ENCODE measurements at places on chromosomes 6 and 20. TPM values are rescaled to one million over a fixed set of nuclear protein-coding genes. Genes with fewer than 3 reads are reported as not detected.

The PAK5 gene
- not detected for total RNA-seq

The SLC22A2 gene
- not detected for total RNA-seq

The CST1 gene
- not detected for total RNA-seq

The CRISP2 gene
- not detected for total RNA-seq

The TNFRSF6B gene
- total RNA-seq: 0.96 TPM

Data from naive thymus-derived CD8-positive, alpha-beta T cell (primary cell).